ENCODE measurements at places on chromosomes 6 and 20. TPM values are rescaled to one million over a fixed set of nuclear protein-coding genes. Genes with fewer than 3 reads are reported as not detected.

RNF39 gene
- total RNA-seq = 2.4 TPM

GPR63 gene
- 0.55 TPM for total RNA-seq

GRCh38 chr6:25173951-25174474 is 105.2 kb upstream of the CARMIL1 start:
- no peaks in the 10 kb centered on the region for H3K27me3 ChIP-seq
- H3K27ac ChIP-seq = no peak overlapping the region
- H3K4me3 ChIP-seq = no peak overlapping the region

DNA sequence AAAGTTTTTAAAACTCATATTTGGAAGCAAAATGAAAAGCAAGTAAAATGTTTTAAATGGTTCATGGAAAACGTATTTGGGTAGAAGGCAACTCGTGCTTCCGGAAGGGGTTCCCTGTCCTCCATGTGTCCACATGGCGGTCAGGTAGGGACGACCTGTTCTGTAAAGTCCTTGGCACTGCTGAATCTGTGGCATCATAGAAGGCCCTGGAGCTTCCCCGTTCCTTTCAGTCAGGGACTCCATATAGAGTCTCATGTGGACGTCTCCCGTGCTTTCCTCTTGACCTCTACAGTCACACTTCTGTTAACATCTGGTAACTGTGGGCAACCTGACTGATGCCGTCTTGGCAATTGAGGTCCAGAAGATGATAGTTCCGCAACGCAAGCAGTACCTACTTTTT is 11.4 kb downstream of the DYNLT1 start:
- H3K27me3 ChIP-seq = no peaks in the 10 kb centered on the region
- no peak overlapping the region for H3K4me3 ChIP-seq
- DNase-seq = peak; percentile 1
- H3K4me1 ChIP-seq = peaks cover 19% of the 10 kb centered on the region
- peaks cover 71% of the 10 kb centered on the region for H3K36me3 ChIP-seq
- no peak overlapping the region for H3K27ac ChIP-seq

- H3K27me3 ChIP-seq = no peaks in the 10 kb centered on the region
- H3K27ac ChIP-seq = peak overlapping the region; percentile 15
- H3K4me3 ChIP-seq = no peak overlapping the region
- DNase-seq = no peak
These were observed 23.2 kb downstream of the PLCB4 start for GRCh38 chr20:9092113-9092512.

- no peak overlapping the region for H3K4me3 ChIP-seq
- H3K4me1 ChIP-seq = peaks cover 12% of the 10 kb centered on the region
- H3K27ac ChIP-seq = no peak overlapping the region
- H3K36me3 ChIP-seq = no peaks in the 10 kb centered on the region
- no peaks in the 10 kb centered on the region for H3K27me3 ChIP-seq
These were observed 98.5 kb upstream of the AGPAT4 start for GRCh38 chr6:161372422-161372793.

GRCh38 chr6:155001482-155001881 is 6.4 kb downstream of the TIAM2 start:
- peaks cover 17% of the 10 kb centered on the region for H3K27me3 ChIP-seq
- no peak overlapping the region for H3K4me3 ChIP-seq
- no peak overlapping the region for H3K27ac ChIP-seq
- H3K36me3 ChIP-seq = no peaks in the 10 kb centered on the region

GRCh38 chr6:116557893-116558292 is 4.3 kb downstream of the CALHM4 start:
- H3K4me3 ChIP-seq = no peak overlapping the region
- no peak overlapping the region for H3K27ac ChIP-seq
- DNase-seq = no peak
- H3K4me1 ChIP-seq = no peaks in the 10 kb centered on the region
- no peaks in the 10 kb centered on the region for H3K27me3 ChIP-seq

GRCh38 chr6:104983296-104983695 is 26.4 kb downstream of the LIN28B start:
- H3K27ac ChIP-seq = no peak overlapping the region
- DNase-seq = no peak
- H3K4me1 ChIP-seq = no peaks in the 10 kb centered on the region
- H3K27me3 ChIP-seq = no peaks in the 10 kb centered on the region
- no peaks in the 10 kb centered on the region for H3K36me3 ChIP-seq

- H3K27me3 ChIP-seq = no peaks in the 10 kb centered on the region
- H3K36me3 ChIP-seq = peaks cover 9% of the 10 kb centered on the region
- no peak overlapping the region for H3K4me3 ChIP-seq
- no peak for DNase-seq
- peak overlapping the region; percentile 75 for H3K27ac ChIP-seq
- peaks cover 92% of the 10 kb centered on the region for H3K4me1 ChIP-seq
These were observed 93.7 kb downstream of the TCP11 start for GRCh38 chr6:35047265-35048011.

DNA sequence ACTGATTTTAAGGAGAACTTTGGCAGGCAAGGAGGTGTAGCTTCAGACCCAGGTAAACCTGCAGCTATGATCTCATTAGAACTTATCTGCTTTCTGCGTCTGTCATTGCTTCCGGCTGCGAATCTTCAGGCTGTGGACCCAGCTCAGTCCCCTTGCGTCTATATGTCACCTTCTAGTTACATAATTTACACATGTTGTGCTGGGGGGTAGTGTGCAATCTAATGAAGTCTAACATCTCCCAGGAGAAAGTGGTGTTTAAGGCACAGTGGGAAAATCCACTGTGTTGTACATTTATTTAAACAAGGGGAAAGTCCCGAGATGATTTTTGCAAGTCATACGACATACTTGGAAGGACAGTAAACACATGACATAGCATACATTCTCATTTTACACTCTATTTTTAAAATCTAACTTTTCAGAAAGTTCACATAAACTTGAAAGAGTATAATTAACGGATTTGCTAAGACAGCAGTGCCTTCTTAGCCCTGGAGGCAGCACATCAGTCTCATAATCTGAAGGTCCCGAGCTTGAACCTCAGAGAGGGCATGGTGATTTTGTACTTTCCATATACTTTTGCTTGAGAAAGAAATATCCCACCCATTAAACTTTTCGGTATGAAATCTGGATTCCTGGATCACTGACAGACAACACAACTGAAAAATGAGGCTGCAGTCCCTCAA is 35.2 kb downstream of the GPX6 start:
- no peak overlapping the region for H3K27ac ChIP-seq
- no peaks in the 10 kb centered on the region for H3K36me3 ChIP-seq
- H3K27me3 ChIP-seq = peaks cover 33% of the 10 kb centered on the region
- no peak for DNase-seq

Measured in upper lobe of right lung (tissue), 1 donor.